DMS53 (cell line): ENCODE measurements at places on chromosomes 6 and 20.
A peak's percentile ranks its signal among the peaks of the same experiment; 100 is the strongest.

DNA sequence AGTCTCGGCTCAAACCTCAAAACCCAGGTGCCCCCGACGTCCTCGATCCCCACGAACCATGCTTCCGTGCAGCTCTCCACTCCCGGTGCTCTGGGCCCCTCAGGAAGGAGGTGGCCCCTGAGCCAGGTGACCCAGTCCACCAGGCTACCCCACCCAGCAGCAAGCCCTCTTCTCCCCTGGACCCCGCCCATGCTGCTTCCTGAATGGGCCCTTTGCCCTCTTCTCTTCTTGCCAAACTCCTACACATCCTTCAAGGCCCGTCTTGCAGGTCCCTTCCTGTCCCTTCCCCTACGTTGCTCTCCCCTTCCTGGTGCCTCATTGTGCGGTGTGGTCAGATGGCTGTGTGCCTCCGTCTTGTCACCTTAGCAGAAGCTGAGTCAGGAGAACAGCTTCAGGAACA, 3.4 kb upstream of the GATA5 start:
- no peak for DNase-seq

DNA sequence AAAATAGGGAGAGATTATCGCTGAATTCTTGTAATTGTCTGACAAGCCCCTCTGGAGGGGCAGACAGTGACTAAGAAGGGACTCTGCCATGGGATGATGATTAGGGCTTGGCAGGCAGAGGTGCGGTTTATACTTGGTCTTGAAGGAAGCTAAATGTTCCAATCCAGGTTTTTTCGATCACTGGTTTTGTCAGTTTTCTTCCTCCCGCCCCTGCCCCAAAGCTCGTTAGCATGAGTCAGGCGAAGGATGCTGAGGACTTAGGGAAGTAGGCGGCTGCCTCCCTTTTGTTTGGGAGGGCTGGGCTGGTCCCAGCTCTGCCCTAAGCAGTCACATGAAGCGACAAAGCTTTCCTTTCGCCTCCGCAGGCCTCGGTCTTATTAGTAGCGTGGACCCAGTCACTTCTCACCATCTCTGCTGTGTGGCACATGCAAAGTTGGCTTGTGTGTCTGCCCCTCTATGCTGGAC, 314.2 kb downstream of the CDC5L start:
- no peak for DNase-seq

- no peak for DNase-seq
Measured at GRCh38 chr20:10014431-10014830, 20.4 kb upstream of the ANKEF1 start.

- peak; percentile 36 for DNase-seq
Measured at GRCh38 chr20:50321797-50322480, 131.3 kb downstream of the CEBPB start.
